ENCODE measurements at places on chromosomes 16 and 17.

GRCh38 chr17:28258347-28258887 lies 60.6 kb upstream of the TMEM97 start:
- DNase-seq: no peak

GRCh38 chr17:5065227-5065744 lies 13.0 kb upstream of the ZFP3 start:
- no peak for DNase-seq

- no peak for DNase-seq
Measured at GRCh38 chr16:5581908-5582307, 484.3 kb upstream of the EEF2KMT start.

- DNase-seq: no peak
Measured at GRCh38 chr17:44922746-44923470, 7.6 kb upstream of the GFAP start.

DNA sequence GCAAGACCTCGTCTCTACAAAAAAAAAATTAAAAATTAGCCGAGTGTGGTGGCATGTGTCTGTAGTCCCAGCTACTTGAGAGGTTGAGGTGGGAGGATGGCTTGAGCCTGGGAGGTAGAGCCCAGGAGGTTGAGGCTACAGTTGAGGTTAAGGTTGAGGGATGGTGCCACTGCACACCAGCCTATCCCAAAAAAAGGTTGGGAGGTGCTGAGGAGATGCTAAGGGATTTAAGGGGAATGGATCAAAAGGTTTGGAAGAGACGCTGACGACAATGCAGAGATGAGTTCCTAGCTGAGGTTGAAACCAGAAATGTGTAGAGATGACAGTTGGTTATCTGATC lies 4.7 kb upstream of the NSMCE1 start:
- DNase-seq: no peak

DNA sequence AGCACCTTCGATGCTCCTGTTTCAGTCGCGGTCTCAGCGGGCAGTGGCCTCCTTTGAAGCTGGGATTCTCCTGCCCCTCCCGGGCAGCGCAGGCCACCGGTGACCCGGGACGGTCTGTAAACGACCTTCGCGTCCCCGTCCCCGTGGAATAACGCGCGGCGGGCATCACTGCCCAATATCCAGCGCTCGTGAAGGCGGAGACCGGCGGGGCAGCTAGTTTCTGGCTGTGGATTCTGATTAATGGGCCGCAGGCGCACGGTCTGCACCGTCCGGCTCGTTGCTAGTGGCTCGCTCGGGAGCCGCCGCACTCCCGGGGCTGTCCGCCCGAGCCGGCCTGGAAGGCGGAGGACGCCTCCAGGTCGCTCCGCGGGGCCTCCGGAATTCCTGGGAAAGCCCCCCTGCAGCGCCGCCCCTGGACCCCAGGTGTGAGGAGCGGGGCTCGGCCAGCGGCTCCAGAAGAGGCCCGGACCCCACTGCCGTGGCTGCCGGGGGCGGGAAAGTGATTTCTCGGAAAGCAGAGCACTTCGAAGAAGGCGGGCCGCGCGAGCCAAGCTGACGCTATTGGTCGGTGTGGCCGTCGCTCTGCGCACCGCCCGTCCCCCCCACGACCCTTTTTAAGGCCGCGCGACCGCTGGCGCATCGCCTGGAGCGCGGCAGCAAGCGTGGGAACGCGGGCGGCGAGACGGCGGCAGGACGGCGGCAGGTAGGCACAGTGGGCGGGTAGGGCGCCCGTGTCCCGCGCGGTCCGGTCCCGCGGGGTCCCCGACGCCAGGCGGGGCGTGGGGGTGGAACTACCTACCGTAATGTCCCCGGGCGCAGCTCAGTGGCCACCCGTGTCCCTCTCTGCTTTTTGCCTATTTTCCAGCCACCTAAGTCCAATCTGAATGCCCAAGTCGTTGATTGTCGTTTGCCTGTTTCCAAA lies at the start of gene IRF8:
Gene IRF8, plus strand, starts transcription at position 642 of the 922 bp plus-strand sequence. CDS start 3,854 bp downstream, outside the sequence.
- no peak for DNase-seq

DNA sequence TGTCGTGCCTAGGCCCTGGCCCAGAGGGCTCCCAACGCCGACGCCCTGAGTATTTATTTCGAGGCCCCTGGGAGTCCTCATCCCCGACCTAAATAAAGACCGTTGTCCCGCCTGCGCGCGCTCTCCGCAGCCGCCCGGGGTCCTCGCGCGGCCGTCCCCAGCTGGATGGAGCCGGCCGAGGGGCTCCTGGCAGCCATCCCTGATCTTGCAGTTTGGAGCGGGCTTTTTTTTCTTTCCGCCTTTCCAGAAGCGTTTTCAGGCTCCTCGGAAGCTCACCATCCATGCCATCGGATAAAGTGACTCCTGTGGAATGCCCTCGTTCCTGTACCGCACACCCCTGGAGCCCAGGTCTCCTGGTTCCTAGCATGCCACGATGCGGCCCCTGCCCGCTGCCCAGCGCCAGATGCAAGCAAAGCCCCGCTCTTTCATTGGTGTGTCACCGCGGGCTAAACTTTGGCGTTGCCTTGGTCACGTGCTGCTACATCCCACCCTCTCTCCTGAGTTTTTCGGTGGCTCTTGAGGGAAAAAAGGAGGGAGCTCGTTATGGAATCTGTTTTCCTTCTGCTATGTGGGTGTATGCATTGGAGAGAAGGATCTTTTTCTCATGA lies 716 bp downstream of the TMEM94 start:
- DNase-seq: peak; percentile 75

DNA sequence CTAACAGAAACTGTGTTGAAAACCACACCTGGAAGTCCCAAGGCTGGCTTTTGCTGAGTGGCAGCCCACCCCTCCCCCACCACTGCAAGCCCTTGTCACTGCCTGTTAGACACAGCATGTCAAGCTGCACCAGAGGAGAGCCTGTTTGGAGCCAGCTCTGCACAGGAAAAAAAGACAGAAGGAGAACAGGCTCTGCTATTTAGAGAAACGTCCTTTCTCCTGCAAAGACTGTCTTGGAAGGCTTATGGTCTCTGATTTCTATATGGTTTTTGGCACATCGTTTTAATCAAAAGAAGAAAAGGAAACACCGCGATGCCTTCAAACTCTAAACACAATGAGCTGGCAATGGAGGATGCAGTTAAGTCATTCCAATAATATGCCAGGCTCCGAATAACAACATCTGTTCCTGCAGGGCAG lies 275.5 kb downstream of the MAP2K4 start:
- DNase-seq: no peak

- DNase-seq: no peak
Measured at GRCh38 chr16:28491230-28491969, 474 bp downstream of the CLN3 start.

GRCh38 chr16:85153656-85154091 lies 41.4 kb upstream of the CIBAR2 start:
- no peak for DNase-seq

- DNase-seq: no peak
Measured at GRCh38 chr17:80290156-80290555, 29.5 kb downstream of the RNF213 start.

- no peak for DNase-seq
Measured at GRCh38 chr16:49662569-49662968, 193.3 kb downstream of the ZNF423 start.

- no peak for DNase-seq
Measured at GRCh38 chr16:30046178-30046577, 15.1 kb upstream of the TLCD3B start.

DNA sequence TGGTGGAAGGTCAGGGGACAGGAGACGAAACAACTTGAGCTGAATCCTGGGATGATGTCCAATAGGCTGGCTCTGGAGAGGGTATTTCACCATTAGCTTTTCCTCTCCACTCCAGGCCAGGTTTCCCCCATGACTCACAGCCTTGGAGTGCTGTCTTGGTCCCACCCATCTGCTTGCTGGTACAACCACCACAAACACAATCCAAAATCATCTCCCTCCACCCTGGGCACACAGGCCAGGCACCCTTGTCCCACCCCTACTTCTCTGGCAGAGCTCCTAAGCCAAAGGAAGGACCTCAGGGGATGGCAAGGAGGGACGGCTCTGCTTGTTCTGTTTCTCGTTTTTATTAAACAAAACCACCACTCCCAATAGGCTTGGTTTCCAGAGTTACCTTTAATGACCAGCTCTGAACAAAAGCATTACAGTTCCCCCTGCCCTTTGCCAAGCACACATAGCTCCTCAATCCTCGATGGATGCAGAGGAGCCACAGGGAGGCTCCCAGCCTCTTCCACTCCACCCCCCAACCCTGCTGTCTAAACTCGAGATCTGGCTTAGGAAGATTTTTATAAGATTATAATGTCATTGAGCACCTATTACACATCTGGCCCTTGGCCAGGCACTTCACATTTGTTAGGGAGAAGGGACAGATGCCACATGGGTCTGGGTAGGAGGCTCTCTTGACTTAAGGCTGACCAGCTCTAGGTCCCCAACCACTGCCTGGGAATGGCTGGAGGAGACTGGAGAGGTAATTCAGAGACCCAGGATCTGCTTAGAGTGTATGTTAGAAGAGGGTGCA lies 13.3 kb downstream of the CAVIN1 start:
- no peak for DNase-seq

GRCh38 chr16:70454222-70455034 lies at the start of gene FCSK:
FCSK (plus strand) TSS chr16:70454595; CDS start chr16:70463191, 8,596 bp downstream.
- peak; percentile 58 for DNase-seq

DNA sequence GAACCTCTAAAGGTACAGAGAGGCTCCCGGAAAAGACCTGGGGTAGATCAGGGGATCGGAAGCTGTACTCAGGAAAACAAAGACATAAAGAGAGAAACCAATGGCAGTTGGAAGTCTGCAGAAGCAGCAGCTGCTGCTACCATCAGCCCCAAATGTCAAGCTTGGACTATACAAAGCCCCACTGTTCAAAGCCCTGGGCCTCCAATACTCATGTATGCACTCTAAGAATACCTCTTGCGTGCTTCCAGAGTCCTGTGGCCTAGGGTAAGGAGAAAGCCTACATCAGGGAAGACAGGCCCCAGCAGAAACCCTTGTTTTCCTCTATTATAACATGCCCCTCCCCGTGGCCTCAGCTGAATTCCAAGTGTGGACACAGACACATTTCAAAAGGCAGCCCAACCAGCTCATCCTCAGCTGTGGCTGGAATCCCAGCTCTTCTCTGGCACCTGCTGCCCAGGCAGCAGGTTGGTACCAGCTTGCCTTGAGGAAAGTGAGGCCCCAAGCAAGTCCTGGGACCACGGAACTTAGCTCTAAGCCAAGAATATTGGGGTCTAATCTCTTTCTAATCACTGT lies 19.3 kb upstream of the MTMR4 start:
- DNase-seq: no peak

GRCh38 chr17:16991349-16992009 lies 19.6 kb upstream of the TNFRSF13B start:
- DNase-seq: peak; percentile 74

DNA sequence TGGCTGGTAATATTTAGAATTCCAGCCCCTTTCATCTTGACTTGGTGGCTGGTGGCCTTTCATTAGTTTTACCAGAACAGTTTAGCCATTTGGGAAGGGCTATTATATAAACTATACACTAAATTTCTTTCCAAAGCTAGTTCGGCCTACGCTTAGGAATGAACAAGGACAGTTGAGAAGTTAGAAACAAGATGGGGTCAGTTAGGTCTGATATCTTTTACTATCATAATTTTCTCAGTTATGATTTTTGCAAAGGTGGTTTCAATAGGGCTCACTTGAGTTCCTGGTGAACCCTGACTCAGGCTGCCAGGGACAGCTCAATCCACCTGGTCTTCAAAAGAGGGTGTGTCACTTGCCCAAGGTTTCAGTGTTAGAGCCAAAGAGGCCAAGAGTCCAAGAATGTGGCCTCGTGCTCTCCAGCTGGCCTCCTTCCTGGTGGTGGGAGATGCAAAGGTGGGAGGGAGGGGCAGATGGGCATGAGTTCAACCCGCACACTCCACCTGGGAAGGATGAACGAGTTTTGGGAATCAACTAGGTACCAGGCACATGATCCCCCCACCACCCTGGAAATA lies 4.0 kb upstream of the PHOSPHO1 start:
- no peak for DNase-seq

- no peak for DNase-seq
Measured at GRCh38 chr16:52462816-52463215, 84.1 kb downstream of the TOX3 start.

DNA sequence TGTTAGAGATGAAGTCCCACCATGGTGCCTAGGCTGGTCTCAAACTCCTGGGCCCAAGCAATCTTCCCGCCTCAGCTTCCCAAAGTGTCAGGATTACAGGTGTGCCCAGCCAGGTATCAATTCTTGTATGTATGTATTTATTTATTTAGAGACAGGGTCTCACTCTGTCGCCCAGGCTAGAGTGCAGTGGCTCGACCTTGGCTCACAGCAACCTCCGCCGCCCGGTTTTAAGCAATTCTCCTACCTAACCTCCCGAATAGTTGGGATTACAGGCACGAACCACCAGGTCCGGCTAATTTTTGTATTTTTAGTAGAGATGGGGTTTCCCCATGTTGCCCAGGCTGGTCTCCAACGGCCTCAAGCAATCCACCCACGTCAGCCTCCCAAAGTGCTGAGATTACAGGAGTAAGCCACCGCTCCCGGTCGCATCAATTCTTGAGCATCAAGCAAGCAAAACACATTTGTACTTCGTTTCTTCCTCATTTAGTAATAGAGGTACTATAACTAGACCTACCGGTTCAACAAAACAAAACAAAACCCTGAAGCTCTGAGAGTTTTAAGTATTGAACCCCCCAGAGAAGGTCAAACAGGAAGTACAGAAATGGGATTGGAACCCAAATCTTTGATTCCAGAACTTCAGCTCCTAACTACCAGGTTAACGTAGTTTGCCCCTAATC lies 1.0 kb upstream of the ZNF500 start:
- DNase-seq: peak; percentile 46

DNA sequence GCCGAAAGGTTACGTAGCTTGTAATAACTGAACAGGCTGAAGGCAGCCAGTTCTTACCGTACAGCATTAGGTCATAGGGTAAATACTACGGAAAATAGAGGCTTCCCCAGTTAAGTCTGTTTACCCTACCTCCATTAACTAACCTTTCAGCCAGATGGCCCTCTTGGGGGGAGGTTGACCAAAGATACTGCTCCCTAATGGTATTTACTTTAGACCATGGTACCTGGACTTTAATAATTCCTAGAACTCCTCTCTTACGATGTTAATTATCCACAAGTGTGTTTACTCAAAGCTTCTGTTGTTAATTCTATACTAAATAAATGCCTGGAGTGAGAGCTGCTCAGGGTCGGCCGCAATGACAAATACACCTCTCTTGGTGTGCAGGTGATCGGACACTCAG lies 9.8 kb upstream of the ADAT1 start:
- DNase-seq: no peak

GRCh38 chr17:6035801-6036394 lies 34.3 kb upstream of the WSCD1 start:
- DNase-seq: no peak

- DNase-seq: no peak
Measured at GRCh38 chr16:85236818-85237150, 124.5 kb upstream of the CIBAR2 start.

- no peak for DNase-seq
Measured at GRCh38 chr17:30235386-30236296, at the start of gene SLC6A4. SLC6A4 (minus strand) TSS chr17:30235697; CDS start chr17:30221958, 13,739 bp downstream.

- DNase-seq: no peak
Measured at GRCh38 chr17:76496464-76496863, 4.8 kb downstream of the RHBDF2 start.

- DNase-seq: no peak
Measured at GRCh38 chr17:73042809-73043685, 49.4 kb downstream of the SLC39A11 start.

GRCh38 chr17:14308636-14308964 lies 7.7 kb downstream of the HS3ST3B1 start:
- DNase-seq: no peak

All from anterior cingulate cortex (tissue), 58 donors.